ENCODE measurements at places on chromosomes 2 and 18.
A peak's percentile ranks its signal among the peaks of the same experiment; 100 is the strongest.

- no peak for DNase-seq
Observed at GRCh38 chr2:71897137-71897480, 250.6 kb downstream of the CYP26B1 start.

- no peak for DNase-seq
Observed at GRCh38 chr2:160022162-160022561, 40.3 kb downstream of the PLA2R1 start.

DNA sequence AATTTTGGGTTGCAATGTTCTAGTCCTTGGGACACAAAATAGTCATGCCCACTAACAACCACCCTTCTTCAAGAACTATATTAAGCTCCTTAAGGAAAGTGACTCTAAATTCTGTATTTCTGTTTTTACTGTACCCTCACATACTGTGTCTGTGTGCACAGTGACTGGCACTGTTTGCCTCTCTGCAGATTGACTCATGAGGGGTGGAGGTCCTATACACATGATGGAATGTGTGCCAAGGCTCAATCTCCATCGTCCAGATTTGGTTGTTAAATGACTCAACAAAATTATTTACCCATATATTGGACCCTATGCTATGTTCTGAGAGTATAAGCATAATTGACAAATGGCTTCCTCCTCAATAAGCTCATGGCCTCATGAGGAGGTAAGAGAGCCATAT, 126.6 kb upstream of the CWC22 start:
- no peak for DNase-seq

DNA sequence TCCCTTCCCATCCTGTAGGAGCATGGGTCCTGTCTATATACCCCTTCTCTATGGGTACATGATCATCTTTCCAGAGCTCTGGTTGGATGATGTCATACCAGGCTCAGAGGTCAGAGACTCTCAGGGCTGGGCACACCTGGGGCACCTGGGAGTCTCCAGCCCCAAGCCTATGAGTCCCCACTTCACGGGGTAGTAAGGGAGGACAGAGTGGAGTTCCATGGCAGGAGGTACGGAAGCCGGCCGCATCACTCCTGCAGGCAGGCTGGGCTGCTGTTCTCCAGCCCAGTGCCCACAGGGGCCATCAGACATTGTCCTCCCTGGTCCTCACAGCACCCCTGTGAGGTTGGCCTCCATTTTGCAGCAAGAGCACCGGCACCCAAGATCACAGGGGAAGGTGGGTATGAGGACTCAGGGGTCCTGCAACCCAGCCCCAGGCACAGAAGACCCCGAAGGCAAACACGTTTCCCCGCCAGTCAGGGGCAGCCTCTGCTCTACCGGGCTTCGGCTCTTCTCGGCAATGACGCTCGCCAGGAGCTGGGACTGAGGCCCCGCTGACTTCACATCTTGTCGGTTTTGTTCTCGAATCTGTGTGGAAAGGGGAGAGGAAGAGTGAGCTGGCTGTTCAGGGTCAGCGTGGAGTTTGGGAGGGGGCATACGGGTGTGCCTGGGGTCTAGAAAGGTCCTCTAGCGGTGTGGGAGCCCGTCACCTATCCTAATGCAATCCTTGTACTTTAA, 91.5 kb downstream of the ADD2 start:
- no peak for DNase-seq

- DNase-seq = no peak
Observed at GRCh38 chr2:45131587-45131986, 122.3 kb upstream of the SIX2 start.

DNA sequence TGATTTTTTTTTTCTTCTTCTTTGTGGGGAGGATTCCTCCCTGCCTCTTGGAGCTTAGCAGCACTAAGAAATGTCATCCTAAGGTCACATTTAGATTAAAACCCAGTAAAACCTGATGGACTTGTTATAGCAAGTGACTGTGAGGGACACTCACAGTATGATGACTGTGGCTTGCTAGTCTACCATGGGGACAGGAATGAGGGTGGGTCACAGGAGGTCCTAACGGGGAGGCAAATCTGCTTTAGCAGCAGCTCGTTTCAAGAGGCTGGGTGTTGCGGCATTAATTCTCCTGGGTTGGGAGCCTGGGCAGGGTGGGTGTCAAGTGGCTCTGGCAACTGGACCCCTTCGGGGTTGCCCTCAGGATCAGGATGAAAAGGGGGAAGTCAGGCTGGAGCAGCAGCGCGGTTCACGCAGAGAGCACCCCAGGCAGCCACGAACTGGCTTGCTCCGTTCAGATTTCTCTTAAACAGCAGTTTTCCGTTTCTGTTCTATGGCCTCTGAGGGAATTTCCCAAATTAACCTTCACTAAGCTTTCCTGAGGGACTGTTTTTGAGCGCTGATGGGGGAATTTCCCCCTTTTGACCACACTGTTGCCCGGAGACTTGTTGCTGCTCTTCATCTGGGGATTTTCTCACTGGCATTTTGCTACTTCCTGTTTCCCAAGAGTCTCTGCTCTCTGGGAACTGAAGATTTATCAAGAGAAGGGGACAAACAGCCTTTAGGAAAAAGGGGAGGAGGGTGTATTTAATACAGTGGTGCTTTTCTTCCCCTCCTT, 59.8 kb upstream of the PELI1 start:
- DNase-seq = peak; percentile 75

GRCh38 chr18:67359873-67360838, 156.4 kb downstream of the DSEL start:
- DNase-seq = peak; percentile 20

GRCh38 chr18:44411976-44412375, 268.7 kb upstream of the SETBP1 start:
- no peak for DNase-seq

DNA sequence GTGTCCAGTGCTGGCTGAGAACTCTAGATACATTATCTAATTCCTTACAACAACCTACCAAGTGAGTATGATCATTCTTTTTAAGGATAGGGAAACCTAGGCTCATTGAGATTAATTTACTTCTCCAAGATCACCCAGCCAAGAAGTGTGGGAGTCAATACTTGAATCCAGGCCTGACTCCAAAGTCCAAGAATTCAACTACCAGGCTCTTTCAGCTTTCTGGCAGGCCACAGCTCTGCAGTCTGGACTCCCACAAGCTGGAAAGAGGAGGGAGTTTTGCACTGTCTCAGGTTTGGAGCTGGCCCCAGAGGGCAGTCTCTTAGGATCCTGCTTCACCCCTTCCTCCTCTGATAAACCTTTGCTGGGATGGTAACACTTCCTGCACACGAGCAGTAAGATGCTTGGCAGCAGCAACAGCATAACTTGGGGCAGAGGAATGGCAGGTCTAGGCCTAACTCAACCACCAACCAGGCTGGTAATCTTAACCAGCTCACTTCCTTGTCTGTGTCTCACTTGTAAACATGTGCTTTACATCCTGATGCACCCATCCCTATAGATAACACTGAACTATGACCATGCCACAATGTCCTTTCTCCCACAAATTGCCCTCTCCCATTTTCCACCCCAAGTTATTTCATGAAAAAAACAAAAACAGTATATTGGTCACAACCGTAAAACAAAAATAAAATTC, 111.1 kb upstream of the ACAA2 start:
- no peak for DNase-seq

- DNase-seq = no peak
Observed at GRCh38 chr2:203682688-203683130, 23.7 kb upstream of the CD28 start.

- no peak for DNase-seq
Observed at GRCh38 chr2:96930351-96931010, 55.9 kb downstream of the FAM178B start.

- peak; percentile 75 for DNase-seq
Observed at GRCh38 chr2:232076736-232077135, 115.2 kb downstream of the DIS3L2 start.

DNA sequence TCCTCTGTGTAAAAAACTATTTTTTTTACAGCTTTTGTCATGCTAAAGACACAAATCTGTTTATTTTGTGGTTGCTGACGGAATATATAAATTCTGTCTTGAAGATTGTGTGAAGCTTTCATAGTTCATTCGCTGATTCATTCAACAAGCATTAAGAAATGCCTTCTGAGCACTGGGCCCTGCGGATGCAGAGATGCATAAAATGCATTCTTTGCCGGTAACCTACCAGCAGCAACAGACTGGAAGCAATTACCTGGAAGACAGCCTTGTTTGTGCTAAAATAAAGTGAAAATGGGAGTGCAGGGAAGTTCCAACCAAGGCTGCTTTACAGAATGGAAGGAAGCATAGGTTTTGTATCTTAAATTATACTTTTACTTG, 119.7 kb downstream of the PMAIP1 start:
- no peak for DNase-seq

DNA sequence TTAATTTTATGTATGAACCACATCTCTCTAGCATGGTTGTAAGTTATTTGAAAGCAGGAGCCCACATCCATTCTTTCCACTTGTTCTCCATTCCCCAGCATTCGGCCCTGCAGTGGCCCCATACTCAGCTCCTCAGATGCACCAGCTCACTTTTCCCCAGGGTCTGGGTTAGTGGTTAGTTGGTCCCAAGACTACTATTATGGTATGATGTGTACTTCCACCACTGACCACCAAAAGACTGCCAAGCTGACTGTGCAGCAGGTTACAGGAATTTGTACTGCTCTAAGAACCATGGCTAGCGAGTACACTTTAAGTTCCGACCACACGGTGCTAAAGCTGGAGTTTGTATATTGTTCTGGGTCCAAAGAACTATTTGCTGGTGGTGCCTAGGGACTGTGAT, 413.6 kb upstream of the TCF4 start:
- no peak for DNase-seq

GRCh38 chr2:186365406-186365805, 120.7 kb upstream of the ZC3H15 start:
- DNase-seq = no peak

DNA sequence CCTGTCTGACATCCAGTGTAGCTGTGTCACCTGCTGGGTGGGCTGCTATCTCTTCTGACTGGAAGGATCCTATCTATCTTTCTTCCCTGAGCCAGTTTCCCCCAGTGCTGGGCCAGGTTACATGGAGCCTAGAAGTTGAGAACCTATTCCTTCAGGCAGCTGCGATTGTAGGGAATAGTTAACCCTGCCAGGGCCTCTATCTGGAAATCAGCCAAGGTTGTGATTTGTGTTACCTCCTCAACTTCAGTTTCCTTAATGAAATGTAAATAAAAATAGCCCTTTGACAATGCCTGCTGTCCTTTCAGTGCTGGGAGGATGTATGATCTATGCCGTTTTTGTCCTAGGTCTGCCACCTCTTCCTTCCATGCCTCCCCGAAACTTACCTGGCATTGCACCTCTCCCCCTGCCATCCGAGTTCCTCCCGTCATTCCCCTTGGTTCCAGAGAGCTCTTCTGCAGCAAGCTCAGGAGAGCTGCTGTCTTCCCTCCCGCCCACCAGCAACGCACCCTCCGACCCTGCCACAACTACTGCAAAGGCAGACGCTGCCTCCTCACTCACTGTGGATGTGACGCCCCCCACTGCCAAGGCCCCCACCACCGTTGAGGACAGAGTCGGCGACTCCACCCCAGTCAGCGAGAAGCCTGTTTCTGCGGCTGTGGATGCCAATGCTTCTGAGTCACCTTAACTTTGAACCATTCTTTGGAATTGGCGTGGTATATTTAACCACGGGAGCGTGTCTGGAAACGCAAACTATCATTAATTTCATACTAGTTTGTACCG, 36.6 kb downstream of the GORASP2 start:
- no peak for DNase-seq

- no peak for DNase-seq
Observed at GRCh38 chr2:158359846-158360245, 96.7 kb downstream of the CCDC148 start.

DNA sequence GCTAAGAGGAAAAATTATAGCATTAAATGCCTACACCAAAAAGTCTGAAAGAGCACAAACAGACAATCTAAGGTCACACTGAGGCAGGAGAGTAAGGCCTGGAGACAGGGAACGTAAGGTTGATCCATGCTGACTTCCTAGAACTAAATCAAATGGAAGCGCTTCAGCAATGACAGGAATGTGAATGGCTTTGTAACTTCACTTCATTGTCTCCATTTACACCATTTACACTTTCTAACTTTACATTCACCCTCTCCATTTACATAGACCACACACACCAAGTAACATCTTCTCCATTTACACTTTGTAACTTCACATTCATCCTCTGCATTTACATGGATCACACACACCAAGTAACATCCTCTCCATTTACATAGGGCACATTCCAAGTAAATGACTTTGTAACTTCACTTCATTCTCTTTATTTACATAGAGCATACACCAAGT, 103.1 kb upstream of the SPATS2L start:
- no peak for DNase-seq

GRCh38 chr2:199370150-199370780, 87.5 kb downstream of the SATB2 start:
- no peak for DNase-seq

DNA sequence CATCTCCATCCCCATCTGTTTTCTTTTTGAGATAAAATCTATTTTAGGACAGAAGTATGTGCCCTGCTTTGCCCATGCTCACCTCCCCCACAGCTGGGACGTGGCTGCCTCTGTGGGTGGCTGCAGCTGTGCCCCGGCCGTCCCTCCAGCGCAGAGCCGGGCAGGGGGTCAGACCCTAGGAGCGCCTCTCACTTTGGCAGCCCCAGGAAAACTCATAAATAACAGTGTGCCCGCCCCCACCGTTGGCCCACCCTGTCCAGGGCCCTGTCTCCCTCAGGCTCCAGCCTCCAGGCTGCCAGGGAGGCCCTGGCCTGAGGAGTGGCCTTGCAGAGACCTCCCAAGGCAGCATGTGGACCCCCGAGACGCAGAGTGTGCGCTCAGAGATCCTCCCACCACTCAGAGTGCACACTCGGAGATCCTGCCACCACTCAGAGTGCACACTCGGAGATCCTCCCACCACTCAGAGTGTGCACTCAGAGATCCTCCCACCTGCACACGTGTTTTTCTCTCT, 178.1 kb downstream of the TWIST2 start:
- DNase-seq = no peak

DNA sequence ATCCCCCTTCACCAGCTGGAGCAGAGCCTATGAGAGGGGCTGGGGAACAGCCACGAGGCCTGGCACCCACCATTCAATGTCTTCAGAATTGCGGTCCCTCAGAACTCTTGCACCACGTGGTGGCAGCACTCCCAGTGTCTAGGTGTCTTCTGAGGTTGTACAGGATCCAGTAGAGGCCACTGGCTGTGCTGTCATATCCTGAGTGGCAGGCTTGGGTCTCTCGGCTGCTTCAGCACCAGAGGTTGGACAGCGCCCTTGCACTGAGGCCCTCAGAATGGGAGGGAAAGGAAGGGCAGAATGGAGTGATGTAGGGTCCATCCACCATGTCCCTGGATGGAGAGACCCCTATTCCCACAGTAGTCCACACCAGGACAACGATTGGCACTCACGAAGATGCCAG, 112.0 kb upstream of the TEKT4 start:
- no peak for DNase-seq

All from pons (tissue), 1 donor.